COR-L47 (cell line): ENCODE measurements at places on chromosomes 5 and 9.

- no peak for DNase-seq
Observed at GRCh38 chr9:27280860-27281259, 16.1 kb downstream of the EQTN start.

DNA sequence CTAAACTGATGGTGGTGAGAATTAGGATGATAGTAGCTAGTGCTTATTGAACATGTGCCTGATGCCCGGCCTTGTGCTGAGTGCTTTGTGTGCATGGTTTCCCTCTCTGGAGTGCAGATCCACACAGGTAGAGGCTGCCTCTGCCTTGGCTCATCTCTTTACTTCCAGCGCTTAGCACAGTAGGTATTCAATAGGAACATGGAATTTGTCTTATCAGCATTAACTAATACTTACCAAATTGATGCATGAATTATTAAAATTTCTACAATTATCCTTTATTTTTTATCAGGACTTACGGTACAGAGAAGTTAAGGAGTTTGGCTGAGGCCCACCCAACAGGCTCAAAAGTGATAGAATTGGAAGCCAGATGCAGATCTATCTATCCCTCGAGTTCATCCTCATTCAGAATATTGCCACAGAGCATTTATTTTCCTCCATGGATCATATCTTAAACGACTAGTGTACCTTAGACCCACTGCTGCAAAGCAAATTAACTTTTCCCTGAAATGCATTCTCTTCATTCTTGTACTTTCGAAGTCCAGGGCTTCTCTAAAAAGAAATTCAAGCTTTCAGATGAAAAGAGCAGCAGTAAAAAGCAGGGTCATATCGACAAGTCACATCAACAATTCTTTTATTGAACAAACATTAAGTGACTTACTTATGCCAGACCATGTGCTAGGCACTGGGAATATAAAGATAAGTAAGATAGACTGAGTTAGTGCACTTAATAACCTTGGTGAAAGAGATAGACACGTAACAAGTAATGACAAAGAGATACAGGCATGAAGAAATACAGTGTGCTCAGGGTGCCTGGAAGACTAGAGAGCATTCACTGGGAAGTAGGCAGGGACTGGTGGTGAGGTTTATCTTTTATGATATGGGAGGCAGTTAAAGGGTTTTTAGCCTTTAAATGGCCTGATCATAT is 290.0 kb downstream of the ARRDC3 start:
- DNase-seq, result no peak

DNA sequence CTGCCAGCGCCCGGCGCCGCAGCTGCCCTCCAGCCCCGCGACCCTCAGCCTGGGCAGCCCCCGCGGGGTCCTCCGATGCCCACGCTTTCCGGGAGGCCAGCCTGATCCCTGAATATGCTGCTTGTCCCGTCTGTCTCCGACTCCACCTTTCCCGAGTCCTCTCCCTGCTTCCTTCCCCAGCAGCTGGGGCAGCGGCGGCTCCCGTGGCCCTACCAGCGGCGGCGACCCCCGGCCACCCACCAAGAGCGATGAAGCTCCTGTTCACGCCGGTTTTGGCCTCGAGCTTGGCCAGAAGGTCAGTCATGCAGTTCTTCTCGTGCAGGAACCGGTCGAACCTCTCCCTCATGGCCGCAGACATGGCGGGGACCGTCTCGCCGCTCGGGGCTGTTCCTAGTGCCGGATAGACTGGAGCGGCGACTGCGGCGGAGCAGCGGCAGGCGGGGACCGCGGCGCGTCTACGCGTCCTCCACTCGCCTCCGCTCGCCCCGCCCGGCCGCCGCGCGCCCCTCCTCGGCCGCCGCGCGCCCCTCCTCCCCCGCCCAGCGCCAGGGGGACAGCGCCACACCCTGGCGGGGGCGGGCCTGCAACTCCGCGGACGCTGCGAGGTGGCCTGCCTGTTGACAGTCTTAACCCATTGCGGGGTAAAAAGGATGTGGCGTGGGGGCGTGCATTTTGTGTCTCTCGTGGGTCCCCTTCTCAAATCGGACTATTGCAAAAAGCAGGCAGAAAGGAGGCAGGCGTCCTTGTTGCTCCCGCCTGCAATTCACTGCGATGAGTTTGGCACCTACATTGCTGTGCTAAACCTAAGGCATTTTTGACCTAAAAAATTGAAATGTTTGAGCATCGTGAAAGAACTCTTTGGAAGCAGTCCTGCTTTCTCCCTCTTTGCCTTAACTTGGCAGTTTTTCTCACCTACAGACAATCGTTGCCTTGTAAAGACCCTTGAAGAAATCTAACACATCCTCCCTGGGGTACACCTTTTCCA is at the start of gene REEP5:
REEP5 (minus strand) TSS at position 395 of the 985 bp plus-strand sequence; CDS start at position 358, 37 bp downstream.
- peak; percentile 82 for DNase-seq

GRCh38 chr5:136780518-136780917 is 415.2 kb upstream of the TRPC7 start:
- no peak for DNase-seq

DNA sequence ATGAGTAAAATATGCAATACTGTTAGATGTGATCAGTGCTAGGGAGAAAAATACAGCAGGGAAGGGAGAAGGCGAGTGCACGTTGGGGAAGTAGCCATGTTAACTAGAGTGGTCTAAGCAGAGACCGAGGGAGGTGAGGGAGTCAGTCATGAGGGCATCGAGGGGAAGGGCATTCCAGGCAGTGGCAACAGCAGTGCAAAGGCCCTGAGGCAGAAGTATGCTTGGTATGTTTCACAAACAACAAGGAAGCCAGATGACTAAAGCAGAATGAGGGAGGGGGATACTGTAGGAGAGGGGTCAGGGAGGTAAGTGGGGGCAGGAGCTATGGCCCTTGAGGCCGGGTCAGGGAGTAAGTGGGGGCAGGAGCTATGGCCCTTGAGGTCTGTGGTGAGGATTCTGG is 123.3 kb upstream of the BOD1 start:
- no peak for DNase-seq

DNA sequence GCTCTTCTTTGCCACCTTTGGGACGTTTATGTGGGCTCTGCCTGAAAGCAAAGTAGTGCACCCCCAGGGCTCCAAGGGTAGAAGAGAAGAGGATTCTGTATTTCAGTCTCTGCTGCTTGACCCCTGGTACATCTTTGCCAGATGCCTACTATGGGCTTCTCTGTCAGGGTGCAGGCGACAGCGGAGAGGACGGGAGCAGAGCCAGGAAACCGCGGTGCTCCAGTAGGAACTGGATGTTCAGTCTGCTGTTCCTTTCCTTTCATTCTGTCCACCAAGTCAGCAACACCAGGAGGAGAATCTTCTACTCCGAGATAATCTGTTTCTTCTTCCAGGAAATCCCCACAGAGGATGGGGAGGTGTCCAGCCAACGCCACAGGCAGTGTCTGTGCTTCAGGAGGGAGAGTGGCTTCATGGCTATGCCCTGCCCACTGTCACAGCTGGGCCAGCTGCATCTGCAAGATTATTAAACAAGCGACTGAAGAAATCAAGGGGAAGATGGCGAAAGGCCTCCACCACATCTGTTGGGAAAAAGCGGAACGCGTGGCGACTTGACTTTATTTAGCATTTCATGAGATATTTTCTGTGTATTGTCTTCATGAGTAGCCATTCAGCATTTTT is 398.3 kb downstream of the IRX1 start:
- DNase-seq, result no peak

DNA sequence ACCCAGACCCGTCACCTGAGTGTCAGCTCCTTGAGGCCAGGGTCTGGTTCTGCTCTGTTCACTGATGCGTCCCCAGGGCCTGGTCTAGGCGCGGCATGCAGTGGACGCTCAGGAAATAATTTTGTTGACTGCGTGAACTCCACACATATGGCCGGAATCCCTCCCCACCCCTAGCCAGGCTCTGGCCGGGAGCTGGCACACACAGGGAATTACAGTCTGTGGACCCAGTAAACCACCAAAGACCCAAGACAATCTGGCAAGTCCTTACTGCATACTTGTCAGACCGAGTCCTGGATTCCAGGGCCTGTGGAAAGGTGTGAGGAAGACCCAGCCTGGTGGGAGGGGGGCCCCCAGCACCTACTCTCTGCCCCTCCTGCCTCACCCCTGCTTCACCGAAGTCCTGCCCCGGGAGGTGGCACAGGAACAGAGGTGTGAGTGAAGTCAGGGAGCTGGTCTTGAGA is 113.0 kb upstream of the IER5L start:
- no peak for DNase-seq

GRCh38 chr9:36486933-36487481 is 85.7 kb upstream of the MELK start:
- DNase-seq, result no peak

DNA sequence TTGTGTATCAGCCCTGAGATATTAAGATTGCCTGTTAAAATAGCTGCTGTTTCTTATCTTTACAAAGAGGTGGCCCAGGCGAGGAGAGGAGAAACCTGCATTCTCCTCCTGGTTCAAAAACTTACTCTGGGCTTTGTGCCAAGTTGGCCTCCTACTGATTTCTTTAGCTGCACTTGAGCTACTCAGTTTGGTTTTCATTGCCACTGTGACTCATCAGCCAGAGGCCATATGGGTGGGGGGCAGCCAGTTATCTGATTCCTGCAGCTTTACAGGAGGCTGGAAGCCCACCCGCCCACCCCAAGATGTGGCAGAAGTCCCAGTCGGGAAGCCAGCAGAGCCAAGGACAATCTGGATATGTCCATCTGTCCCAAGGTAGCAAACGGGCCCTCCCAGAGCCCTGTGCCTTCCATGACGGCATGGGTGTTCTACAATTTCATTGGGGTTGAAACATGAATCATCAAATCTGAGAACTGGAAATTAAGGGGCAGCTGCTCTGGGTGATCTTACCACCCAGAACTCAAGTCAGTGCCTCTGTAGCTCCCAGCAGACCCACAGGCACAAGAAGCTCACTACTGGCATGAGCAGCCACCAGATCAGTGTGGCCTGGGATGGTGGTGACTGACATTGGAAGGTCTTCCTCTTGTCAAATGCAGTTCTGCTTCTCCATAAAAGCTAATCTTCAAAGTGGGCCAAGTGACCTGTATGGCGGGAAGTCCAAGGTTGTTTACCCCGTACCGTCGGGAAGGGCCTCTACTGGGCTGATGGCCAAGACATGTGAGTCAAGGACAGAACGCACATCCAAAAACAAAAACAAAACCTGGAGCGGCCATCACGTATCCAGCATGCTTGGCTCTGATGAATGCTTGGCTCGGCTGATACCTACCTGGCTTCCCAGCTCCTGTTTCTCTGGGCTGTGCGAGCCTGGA is 15.6 kb downstream of the FCN2 start:
- DNase-seq, result no peak

DNA sequence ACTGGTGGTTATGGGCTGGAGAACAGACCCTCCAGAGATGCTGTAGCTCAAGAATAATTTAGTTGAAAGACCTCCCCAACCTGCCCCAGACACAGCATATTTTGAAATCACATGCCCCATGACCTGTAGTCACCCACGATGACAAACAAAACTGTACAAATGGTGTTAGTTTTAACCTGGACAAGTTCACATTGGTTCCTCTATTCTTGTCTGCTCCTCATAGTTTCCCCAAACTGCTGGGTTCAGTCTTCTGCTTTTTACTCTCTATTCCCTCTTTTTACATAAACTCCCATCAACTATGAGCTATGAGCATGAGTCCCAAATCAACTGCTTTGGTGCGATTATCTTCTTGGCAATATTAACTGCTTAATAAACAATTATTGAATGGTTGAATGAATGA is 365.3 kb upstream of the CLINT1 start:
- DNase-seq, result no peak

DNA sequence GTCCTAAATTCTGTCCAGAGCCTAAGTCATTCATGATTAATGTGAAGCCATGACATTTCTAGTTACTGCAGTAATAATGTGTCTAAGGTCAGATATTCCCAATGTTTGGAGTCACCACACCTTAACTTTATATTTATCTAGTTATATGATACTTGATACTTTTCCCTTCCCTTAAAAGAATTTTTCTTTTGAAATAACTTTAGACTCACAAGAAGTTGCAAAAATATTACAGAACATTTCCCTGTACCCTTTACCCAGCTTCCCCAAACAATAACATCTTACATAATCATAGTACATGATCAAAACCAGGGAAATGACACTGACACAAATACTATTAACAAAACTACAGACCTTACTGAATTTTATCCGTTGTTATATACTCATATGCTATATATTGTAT is 150.0 kb upstream of the GNA14 start:
- no peak for DNase-seq

DNA sequence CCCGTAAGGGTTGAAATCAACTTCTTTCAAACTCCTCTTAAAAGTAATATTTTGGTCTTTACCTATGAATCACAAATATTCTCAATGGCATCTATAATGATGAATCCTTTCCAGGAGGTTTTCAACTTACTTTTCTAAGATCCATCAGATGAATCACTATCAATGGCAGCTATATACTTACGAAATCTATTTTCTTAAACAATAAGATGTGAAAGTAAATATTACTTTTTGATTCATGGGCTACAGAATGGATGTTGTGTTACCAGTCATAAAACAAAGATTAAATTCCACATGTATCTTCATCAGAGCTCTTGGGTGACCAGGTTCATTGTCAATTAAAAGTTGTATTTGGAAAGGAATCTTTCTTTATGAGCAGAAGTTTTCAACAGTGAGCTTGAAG is 1877.7 kb upstream of the ACO1 start:
- no peak for DNase-seq

- DNase-seq, result no peak
Observed at GRCh38 chr5:66516550-66516949, 79.6 kb upstream of the MAST4 start.

GRCh38 chr9:81851340-81851739 is 76.9 kb upstream of the SPATA31D4 start:
- DNase-seq, result no peak

GRCh38 chr5:83374547-83374946 is 97.0 kb upstream of the VCAN start:
- DNase-seq, result no peak

DNA sequence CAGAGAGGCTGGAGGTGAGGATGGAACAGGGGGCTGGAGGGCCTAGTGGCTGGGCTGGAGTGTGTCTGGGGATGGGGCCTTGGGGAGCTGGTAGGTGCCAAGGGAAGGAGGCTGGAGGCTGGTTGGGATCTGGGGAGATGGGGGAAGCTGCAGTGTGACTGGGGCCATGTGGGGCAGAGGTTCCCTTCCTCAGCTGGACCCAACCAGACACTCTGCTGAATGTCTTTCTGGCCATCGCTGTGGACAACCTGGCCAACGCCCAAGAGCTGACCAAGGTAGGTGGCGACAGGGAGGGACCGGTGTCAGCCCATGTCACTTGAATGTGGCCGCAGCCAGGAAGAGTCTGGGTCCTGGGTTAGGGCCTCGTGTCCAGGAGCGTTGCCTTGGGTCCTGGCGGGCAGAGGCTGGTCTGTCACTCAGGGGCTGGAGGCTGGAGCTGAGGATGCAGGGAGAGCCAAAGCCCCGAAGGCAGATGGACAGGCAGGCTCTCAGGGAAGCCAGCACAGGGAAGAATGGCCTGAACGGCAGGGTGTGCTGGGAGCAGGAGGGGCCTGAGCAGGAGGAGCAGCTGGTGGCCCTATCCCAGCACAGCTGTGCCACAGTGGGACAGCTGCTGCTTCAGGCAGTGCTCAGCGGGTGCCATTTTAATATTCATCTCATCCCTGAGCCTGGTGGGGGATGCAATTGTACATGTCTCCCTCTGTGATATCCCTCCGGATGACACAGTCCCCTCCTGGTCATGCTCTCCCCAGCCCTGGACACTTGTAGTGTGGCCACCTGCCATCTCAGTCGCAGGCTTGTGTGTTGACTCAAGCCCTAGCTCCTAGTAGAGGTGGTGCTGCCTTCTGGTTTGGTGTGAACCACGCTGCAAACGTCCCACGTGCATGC is 132.5 kb downstream of the CACNA1B start:
- peak; percentile 64 for DNase-seq

- DNase-seq, result no peak
Observed at GRCh38 chr9:36218411-36218901, 27.7 kb downstream of the CLTA start.
